Ascending aorta (tissue), 2 donors: ENCODE measurements at places on chromosomes 16 and 17. TPM values are rescaled to one million over a fixed set of nuclear protein-coding genes. Genes with fewer than 3 reads are reported as not detected.

DNA sequence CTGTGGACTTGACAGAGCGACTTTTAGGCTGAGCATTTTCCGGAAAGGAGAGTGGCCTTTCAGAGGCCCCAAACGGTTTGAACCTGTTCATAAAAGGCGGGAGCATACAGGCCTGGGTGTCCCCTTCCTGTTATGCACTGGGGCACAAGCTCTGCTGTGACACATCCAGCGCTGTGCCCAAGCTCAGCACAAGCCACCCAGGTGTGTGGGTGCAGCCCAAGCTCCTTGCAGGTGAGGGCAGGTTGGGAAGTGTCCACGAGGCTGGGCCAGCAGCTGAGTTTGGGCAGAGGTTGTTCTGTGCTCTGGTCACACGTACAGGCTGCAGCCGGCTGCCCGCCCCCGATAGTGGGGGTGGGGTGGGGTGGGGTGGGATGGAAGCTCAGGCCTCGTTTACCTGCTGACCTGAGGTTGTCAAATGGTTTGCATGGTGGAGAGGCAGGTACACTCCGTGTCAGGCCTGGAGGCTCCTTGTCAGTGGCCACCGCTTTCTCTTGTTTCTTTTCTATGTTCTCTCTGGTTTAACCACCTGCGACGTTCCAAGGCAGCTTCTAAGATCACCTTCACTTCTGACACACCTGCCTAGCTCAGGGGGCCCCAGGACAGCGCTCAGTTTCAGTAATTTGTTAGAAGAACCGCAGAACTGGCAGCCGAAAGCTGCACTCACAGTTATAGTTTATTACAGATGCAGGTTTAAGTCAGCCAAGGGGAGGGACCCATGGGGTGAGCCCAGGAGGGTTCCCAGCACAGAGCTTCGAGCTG, 194.7 kb upstream of the CIBAR2 start:
- no peaks in the 10 kb centered on the region for H3K27me3 ChIP-seq
- no peak overlapping the region for H3K4me3 ChIP-seq
- H3K36me3 ChIP-seq = no peaks in the 10 kb centered on the region
- H3K27ac ChIP-seq = peak overlapping the region; percentile 27
- no peak for DNase-seq

DNA sequence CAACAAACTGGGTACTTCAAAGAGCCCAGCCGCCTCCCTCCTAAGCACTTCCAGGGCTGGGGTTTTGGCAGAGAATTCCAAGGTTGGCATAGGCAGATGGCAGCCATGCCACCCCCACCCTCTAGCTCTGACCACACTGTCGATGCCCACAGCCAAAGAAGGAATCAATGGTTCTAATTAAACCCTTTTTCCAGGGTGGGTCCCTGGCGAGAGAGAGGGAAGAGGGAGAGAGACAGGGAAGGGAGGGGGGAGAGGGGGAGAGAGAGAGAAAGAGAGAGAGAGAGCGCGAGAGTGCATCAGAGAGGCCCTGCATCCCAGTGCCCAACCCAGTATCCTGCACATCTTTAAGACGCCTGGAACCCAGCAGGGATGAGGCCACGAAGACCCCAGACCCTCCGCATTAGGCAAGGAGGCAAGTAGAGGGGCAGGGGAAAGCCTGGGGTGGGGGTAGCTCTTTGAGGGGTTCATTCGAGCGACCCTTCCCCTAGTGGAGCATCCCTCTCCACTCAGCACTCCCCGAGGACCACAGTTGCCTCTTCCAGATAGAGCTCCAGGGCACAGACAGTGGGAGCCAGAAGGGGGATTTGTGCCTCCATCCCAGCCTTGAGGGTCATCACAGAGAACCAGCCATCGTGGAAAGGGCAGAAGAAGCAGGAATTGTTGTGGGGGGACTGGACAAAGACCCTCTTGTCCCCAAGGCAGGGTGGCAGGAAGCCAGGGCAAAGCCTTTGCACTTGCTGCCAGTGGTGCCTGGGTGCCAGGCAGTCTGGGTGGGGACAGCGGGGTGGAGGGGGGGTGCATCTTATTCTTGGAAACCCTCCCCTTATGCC, 2.6 kb downstream of the SRCIN1 start:
- peaks cover 18% of the 10 kb centered on the region for H3K4me1 ChIP-seq
- H3K36me3 ChIP-seq = no peaks in the 10 kb centered on the region
- H3K4me3 ChIP-seq = no peak overlapping the region
- DNase-seq = no peak
- H3K27ac ChIP-seq = no peak overlapping the region
- H3K27me3 ChIP-seq = peaks cover 14% of the 10 kb centered on the region

- H3K27me3 ChIP-seq = no peaks in the 10 kb centered on the region
- peaks cover 53% of the 10 kb centered on the region for H3K36me3 ChIP-seq
- no peak overlapping the region for H3K4me3 ChIP-seq
- no peaks in the 10 kb centered on the region for H3K4me1 ChIP-seq
- peak; percentile 81 for DNase-seq
- peak overlapping the region; percentile 65 for H3K27ac ChIP-seq
These were observed 13.2 kb downstream of the UTP4 start for GRCh38 chr16:69145658-69146057.

- peak; percentile 88 for DNase-seq
- H3K4me1 ChIP-seq = peaks cover 15% of the 10 kb centered on the region
- peak within 1 kb of the TSS; percentile 88 for H3K27ac ChIP-seq
- peak within 1 kb of the TSS; percentile 67 for H3K4me3 ChIP-seq
- H3K36me3 ChIP-seq = peaks cover 3% of the 10 kb centered on the region
- no peaks in the 10 kb centered on the region for H3K27me3 ChIP-seq
These were observed at the start of gene MRPS23 for GRCh38 chr17:57849874-57850754. TSS of gene MRPS23 (minus strand) at chr17:57850044. CDS start at chr17:57850010, 34 bp downstream.

HSD17B2 gene
- not detected for total RNA-seq
